ENCODE measurements at places on chromosomes 1 and 21.
A peak's percentile ranks its signal among the peaks of the same experiment; 100 is the strongest.

DNA sequence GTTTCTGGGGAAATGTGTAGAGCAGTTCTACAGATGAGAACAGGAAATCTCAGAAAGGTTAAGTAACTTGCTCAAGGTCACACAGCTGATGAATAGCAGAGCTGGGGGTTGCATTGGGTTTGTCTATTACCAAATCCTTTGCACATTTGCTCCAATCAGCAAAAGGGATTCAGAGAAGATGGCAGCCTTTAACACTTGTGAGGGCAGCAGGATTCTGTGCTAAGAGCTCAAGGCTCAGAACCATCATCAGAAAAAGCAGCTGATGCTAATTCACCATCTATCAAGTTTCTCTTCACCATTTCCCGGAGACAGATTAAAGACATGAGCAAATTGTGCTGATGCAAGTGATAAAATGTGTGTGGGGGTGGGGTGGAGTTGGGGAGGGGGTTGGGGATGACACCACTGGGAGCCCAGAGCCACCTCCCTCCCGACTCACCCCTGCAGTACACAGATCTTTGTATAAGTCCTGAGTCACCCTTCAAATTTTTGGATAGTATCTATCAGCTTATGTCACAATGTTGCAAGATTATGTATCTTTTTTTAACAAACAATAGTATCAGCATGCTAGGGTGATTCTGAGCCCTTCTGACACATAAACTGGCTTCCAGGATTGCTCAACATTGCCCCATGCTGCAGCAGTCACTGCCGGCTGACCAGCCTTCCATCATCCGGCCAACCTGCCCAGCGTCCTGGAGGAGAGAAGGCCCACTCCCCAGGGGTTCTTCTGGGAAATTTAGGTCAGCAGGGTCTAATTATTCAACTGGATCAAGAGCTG lies 2.8 kb upstream of the SPSB1 start:
- DNase-seq: no peak

- DNase-seq: no peak
Measured at GRCh38 chr1:46619656-46620258, 3.1 kb upstream of the MOB3C start.

- no peak for DNase-seq
Measured at GRCh38 chr1:216044538-216044937, 378.7 kb downstream of the USH2A start.

DNA sequence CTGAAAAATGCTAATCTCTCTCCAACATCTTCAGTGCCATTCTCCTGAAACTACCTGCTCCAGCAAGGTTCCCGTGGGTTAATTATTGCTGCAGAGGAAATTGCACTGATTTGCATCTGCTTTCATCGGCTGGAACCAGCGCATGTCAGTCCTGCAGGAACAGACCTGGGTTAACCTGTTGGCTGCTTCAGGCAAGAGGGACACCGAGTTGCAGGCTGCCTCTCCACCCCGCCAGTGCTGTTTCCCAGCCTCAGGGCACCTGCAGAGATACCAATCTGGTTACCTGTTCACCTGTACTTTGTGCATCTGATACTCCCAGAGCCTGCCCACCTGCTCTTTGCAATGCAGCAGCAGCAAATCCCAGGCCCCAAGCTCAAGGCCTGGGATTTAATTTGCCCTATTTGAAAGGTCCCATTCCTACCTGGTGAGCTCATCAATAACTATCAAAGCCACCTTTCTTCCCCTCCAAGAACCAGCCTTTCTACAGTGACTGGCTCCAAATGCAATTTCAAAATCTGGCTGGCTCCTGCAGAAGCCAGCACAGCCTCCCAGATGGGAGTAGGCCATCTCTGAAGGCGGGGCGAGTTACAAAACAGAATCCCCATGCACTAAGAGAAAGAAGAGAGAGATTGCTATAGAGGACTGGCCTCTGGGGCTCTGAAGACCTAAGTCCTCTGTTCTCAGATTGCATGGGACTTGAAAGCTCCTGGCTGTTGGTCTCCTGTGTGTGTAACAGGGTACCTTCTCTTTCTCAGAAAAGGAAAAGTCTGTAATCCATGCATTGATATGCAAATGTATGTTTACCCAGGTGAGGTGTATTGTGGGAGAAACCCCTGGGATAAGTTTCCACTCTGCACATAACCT lies 67.8 kb downstream of the TOMM20 start:
- no peak for DNase-seq

GRCh38 chr1:181479137-181479745 lies 4.1 kb upstream of the CACNA1E start:
- peak; percentile 5 for DNase-seq

DNA sequence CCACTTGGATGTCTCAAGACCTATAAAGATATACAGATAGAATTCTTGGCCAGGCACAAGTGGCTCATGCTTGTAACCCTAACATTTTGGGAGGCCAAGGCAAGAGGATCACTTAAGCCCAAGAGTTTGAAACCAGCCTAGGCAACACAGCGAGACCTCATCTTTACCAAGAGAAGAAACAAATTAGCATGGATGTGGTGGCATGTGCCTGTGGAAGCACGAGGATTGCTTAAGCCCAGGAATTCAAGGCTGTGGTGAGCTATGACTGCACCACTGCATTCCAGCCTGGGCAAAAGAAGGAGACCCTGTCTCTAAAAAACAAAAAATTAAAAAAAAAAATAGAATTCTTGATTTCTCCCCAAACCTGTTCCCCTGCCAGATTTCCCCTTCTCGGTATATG lies 8.3 kb downstream of the ASAP3 start:
- DNase-seq: no peak

- DNase-seq: no peak
Measured at GRCh38 chr1:200376528-200376927, 33.3 kb downstream of the ZNF281 start.

All from T follicular helper cell (primary cell).